ENCODE measurements at places on chromosomes 16 and 17.
A peak's percentile ranks its signal among the peaks of the same experiment; 100 is the strongest.

- no peak for DNase-seq
Observed at GRCh38 chr17:7781429-7781828, 52.6 kb upstream of the KDM6B start.

- DNase-seq = no peak
Observed at GRCh38 chr16:82682767-82683166, 56.0 kb downstream of the CDH13 start.

DNA sequence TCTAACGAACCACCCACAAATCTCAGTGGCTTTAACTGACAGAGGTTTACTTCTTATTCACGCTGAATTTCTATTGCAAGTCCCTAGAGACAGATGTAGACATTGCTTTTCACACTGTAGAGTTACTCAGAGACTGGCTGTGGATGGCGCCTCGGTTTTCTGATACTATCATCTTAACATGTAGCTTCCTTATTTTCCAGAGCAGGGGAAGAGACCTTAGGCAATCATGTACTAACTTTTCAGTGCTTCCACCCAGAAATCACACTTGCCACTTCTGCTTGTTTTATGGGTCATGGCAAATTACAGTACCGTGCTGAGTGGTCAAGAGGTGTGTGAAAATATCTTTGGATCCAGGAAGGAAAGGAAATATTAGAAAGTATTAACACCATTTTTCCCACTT, 65.4 kb downstream of the MAF start:
- DNase-seq = no peak

GRCh38 chr16:15803618-15804017, 53.2 kb downstream of the MYH11 start:
- no peak for DNase-seq

- no peak for DNase-seq
Observed at GRCh38 chr16:86576591-86577313, 1.6 kb upstream of the FOXL1 start.

DNA sequence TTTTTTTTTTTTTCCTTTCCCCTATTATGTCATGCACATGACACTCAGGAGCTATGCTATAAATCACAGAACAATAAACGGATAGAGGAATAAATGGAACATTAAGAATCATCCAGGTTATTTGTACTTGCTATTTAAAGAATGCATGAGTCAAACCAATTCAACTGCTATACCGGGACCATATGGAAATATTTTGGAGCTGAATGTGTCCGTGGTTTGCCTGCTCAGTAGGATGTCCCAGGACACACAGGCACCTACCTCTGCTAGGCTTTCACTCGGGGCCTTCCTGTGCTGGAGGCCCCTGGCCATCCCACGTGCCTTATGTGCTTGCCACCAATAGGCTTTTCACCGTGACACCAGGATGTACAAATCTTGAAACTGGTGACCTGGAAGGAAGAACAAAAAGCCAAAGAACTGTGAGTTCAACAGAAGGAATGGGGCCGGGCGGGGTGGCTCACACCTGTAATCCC, 15.3 kb upstream of the SEC14L1 start:
- DNase-seq = no peak

DNA sequence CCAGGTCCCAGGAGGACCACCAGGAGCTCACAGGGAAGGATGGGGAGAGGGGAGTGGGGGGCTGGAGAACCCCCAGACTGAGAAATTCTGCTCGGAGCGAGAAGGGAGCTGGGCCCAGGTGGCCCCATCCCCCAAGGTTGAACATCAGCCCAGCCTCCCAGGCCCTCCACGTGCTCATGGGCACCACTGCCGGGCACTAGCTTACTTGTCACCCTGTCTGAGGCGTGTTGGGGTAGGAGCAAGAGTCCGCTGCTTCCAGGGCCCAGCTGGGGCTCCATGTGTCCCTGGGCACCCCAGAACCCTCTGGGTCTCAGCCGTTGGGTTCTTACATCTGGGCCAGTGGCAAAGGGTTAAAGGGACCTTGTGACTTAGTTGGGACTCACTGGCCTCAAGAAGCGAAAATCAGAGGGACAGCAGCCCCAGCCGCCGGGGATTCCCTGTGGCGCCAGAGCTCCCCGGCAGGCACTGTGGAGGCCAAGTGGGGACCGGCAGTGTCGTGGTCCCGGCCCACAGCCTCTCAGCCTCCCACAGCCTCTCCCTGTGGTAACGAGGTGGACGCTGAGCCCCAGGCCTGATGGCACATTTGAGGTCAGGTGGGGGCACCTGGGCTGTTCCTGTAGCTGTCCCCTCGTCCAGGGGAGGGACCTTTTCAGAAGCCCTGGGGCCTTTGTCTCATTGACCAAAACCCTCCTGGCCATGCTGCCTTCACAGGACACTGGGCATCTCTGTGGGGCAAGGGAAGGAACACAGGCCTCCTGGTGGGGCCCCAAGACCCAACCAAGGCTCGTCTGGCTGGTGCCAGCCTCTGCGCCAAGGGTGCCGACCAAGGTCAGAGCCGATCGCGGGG, 33.7 kb upstream of the CDH15 start:
- DNase-seq = no peak

- DNase-seq = no peak
Observed at GRCh38 chr17:5825717-5826330, 241.5 kb upstream of the NLRP1 start.

DNA sequence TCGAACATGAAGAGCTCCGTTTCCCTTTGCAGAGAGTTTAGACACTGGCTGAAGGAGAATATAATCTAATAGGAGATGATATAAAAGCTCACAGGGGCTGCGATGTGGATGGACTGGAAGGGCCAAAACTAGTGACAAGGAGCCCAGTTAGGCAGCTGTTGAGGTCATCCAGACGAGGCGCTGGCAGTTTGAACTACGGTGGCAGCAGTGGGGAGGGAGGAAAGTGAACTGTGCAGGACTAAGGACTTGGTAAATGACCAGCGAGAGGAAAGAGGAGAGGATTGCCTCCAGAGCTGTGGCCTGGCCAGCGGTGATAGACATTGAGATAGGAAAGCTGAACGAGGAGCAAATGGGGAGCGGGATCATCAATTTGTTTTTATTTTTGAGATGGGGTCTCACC, 14.6 kb upstream of the YWHAE start:
- no peak for DNase-seq

- no peak for DNase-seq
Observed at GRCh38 chr17:58702045-58702476, 9.7 kb downstream of the RAD51C start.

GRCh38 chr17:50629902-50630301, 4.8 kb upstream of the ABCC3 start:
- DNase-seq = no peak

DNA sequence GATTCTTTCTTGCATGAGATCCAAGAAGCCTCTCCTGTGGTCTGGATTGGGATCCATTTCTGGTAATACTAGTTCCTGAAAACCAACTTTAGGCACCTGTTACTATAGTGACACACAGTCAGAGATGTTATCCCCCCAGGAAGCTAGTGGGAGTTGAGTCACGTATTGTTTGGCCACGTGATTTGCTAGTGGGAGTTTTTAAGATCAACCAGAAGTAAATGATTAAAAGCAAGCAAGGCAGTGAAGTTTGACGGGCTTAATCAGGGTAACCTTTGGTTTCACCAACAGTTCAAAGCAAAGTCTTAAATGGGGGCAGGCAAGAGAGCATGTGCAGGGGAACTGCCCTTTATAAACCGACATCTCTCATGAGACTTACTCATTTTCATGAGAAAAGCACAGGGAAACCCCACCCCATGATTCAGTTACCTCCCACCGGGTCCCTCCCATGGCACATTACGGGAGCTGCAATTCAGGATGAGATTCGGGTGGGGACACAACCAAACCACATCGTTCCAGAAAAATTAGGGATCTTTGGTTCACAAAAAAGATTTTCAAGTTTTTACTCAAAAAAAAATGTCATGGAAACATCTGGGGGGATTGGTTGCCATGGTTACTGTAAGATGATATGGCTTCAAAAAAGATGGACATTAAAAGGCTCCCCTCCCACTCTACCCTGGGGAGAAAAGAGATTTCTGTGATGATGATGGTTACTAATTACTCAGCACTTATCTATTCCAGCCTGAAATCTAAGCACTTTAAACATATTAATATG, 483.1 kb upstream of the ERCC4 start:
- DNase-seq = no peak

- DNase-seq = no peak
Observed at GRCh38 chr17:68305142-68305541, 13.8 kb downstream of the ARSG start.

DNA sequence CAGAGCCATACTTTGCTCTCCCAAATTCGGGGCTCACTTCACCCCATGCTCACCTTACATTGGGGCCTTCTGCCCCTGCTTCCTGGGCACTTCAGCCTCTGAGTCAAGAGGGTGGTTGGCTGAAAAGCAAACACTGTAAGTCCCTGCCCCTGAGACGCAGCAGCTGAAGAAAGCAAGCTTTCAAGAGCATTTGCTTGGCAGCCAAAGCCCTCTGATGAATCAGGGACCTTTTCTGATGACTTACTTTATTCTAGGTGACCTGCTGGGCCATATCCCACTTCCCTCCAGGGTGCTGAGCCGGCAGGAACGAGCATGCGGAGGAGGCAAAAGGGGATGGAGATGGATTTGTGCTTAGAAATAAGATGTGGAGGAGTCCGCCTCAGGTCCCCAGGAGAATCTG, 147.0 kb upstream of the TNRC6C start:
- DNase-seq = no peak

DNA sequence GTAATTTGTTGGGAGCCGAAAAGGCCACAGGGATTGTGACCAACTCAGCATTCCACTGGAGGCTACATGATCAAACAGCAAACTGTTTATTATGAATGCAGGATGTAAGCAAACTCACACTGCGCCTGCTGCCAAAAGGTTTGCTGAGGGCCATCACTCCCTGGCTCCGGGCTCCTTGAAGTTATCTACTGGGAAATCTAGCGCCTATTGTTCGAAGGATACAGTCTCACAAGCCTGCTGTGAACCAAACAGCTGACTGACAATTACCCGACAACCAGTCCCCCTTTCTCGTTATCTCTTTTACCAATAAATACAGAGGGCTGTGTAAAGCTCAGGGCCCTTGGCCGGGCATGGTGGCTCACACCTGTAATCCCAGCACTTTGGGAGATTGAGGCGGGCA, 52.5 kb downstream of the BCL7C start:
- no peak for DNase-seq

DNA sequence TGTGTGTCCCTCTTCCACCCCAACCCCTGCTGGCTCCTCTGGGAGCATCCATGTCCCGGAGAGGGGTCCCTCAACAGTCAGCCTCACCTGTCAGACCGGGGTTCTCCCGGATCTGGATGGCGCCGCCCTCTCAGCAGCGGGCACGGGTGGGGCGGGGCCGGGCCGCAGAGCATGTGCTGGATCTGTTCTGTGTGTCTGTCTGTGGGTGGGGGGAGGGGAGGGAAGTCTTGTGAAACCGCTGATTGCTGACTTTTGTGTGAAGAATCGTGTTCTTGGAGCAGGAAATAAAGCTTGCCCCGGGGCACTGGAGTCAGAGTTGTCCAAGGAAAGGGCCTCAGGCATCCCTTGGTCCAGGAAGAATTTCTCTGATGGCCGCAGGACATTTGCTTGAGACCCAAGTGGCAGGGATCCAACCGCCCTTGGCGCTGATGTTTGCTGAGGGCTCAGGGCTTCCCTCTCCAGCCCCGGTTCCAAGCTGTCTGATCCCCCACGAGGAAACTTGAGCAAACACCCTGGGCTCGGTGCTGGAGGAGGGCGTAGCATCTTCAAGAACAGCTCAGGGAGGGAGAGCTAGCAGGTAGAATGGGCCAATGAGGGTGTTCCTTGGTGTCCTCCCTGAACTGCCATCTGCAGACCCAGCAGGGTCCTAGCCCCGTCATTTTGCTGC, 4.5 kb downstream of the NXPH3 start:
- no peak for DNase-seq

GRCh38 chr16:30355144-30355953, at the start of gene CD2BP2:
TSS of gene CD2BP2 (minus strand) at chr16:30355308. CDS start at chr16:30354681, 627 bp downstream.
- DNase-seq = peak; percentile 70

DNA sequence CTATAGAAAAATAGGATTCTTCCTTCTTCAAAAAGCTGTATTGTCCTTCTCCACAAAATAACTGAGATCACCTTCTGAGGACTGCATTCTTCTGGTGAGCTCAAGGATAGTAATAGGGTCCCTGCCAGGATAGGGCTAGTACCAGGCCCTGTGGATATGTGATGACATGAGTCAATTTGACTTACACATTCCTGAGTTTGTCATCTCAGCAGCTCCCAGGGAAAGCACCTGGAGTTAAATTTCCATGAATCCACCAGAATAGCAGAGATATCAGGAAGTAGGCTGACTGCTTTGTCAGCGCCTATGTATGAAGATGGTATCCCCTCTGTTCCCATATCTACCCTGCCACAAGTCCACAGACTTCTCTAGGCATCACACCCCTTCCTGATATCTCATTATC, 225.8 kb downstream of the PMP22 start:
- no peak for DNase-seq

DNA sequence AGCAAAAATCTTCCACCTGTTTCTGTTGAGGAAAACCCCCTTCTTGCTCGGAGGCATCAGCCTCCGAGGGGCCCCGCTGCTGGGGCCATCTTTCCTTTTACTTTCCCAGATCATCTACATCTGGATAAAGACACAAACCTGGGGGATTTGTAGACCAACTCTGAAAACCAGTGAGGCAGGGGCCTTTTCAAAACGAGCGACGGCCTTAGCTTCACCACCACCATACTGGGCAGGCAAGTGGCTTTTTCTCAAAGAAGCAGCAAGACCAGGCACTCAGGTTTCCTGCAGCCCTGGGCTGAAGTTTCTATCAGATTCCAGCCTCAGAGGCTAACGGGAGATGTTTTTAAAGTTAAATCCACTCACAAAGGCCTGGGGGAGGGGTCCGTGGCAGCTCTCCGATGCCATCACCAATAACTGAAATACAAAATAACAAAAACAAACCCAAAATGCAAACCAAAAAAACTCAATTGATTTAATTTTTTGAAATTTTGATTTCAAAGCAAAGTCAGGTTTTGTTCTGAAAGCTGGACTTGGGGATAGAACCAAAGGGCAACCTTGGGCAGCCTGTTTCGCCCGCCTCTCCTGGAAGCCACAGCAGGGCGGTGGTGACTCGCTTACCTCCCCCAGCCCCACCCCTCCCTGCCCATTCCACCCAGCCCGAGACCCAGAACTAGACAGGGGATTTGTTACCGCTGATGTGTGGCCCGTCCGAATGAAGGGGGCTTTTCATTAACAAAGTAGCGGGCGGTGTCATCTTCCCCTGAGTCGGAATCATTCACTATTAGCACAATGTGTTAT, 55.8 kb downstream of the SALL1 start:
- no peak for DNase-seq

- no peak for DNase-seq
Observed at GRCh38 chr16:56825826-56826225, 39.2 kb upstream of the SLC12A3 start.

Data from stimulated activated CD4-positive, alpha-beta T cell treated with anti-CD3 and anti-CD28 coated beads, Interleukin-1b, Interleukin-23, amount 100 ng/mL, for 1 hour (primary cell).